ENCODE measurements at places on chromosomes 3 and 15.

GRCh38 chr3:111465081-111465670, 76.8 kb upstream of the CD96 start:
- DNase-seq, result no peak

GRCh38 chr3:15819043-15819442, 21.3 kb upstream of the ANKRD28 start:
- no peak for DNase-seq

GRCh38 chr15:90750186-90750585, 33.0 kb downstream of the BLM start:
- DNase-seq, result no peak

DNA sequence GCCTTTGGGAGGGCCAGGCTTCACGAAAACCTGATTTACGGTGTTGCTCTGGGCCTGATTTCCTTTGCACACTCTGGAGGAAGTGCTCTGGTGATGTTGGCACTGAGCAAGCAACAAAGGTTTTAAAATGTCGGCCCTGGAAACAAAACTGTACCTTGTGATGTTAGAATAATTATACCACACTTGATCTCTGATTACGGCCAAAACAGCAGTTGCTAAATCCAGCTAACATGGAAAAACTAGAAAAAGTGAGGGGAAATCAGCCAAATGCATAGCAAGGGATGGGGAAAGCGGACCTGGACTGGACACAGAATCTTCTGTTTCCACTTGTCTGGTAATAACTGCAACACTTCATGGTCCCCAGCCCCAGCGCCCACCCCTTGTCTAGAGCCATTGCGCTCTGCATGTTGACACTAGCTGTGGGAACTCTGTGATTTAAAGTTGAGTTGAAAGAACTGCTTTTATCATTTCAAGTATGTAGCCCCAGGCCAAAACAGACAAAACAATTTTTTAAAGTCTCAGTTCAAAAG, 120.1 kb downstream of the VGLL4 start:
- no peak for DNase-seq

GRCh38 chr3:32613183-32613582, 42.5 kb upstream of the DYNC1LI1 start:
- DNase-seq, result no peak

- no peak for DNase-seq
Observed at GRCh38 chr3:42079701-42080452, 11.3 kb upstream of the TRAK1 start.

GRCh38 chr3:38313263-38313662, 31.2 kb downstream of the SLC22A14 start:
- no peak for DNase-seq

- no peak for DNase-seq
Observed at GRCh38 chr15:38650384-38650783, 85.8 kb upstream of the RASGRP1 start.

Data from memory B cell (primary cell).